Progenitor cell of endocrine pancreas (in vitro differentiated cells): ENCODE measurements at places on chromosomes 2 and 18.

GRCh38 chr18:44342946-44343345 is 337.7 kb upstream of the SETBP1 start:
- no peak for DNase-seq

DNA sequence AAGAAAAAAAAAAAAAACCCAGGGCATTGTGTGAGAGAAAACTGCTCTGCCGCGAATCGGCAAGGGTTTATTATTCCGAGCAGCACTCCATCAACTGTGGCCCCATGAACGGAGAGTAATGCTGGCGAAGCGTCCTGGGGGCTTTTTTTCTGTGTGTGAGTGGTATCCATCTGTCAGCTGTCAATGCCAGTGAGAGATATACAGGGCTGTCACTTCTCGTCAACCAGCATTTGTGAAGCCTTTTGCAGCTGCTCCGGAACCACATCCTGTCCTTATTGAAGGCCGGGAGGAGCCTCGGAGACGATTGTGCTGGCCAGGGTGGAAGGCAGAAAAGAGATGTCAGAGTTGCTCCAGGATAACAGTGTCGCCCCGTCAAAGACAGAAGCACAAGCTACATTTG is 356.9 kb upstream of the SMIM21 start:
- no peak for DNase-seq

- no peak for DNase-seq
These were observed 268.5 kb upstream of the ZSWIM2 start for GRCh38 chr2:187117483-187117882.

GRCh38 chr2:28250006-28250405 is 142.7 kb upstream of the FOSL2 start:
- DNase-seq: no peak

DNA sequence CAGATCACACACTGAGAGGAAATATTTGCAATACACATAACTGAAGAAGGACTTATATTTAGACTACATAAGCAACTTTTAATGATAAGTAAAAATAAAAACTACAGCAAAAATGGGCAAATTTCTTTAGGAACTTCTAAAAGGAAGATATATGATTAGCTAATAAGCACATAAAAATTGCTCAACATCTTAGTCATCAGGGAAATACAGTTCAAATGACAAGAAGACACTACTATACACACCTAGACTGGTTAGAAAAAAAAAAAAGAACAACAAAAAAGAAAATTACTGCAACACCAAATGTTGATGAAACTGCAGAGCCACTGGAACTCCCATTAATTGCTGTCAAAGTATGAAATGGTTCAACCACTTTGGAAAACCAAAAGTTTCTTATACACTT is 1247.5 kb upstream of the ACVR2A start:
- DNase-seq: no peak

DNA sequence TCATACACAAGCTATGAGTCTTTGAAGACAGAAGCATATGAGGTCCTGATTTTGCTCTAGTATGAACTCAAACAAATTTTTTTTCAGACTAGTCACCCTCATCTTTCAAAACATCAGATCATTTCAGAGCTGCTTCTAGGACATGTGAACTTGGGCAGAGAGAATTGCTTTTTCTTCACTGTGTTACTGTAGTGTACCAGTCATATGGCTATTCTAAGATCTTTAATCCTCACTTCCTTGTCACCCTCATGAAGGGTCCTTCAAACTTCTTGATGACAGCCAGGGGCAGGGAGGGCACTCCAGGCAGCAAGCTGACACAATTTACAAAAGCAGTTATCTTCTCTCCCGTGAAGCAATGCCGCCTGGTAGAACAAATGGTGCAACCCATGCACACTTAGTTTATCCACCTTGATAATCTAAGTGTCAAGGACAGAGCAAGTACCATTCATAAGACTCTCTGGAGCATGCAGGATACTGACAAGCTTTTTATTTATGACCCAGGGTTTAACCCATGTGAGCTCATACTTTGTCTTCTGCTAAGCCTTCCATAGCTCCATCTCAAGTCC is 200.6 kb downstream of the DPP10 start:
- DNase-seq: no peak

DNA sequence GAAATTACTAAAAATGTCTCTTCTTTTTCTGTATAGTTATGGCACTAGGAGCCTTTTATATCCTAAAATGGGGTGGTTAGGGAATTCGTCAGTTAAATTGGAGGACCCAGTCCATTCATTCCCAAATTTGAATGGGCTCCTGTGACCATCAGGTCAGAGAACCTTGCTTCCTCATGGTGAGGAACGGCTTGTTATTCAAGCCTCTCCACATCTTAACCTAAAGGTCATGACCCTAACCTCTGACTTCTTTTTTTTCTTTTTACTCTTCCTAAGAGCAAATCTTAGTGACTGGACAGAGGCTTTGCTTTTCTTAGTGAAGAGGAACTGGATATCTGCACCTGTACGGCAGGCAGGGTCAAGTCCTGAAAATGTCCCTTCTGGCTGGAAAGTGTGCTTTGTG is 53.1 kb downstream of the GREB1L start:
- no peak for DNase-seq

DNA sequence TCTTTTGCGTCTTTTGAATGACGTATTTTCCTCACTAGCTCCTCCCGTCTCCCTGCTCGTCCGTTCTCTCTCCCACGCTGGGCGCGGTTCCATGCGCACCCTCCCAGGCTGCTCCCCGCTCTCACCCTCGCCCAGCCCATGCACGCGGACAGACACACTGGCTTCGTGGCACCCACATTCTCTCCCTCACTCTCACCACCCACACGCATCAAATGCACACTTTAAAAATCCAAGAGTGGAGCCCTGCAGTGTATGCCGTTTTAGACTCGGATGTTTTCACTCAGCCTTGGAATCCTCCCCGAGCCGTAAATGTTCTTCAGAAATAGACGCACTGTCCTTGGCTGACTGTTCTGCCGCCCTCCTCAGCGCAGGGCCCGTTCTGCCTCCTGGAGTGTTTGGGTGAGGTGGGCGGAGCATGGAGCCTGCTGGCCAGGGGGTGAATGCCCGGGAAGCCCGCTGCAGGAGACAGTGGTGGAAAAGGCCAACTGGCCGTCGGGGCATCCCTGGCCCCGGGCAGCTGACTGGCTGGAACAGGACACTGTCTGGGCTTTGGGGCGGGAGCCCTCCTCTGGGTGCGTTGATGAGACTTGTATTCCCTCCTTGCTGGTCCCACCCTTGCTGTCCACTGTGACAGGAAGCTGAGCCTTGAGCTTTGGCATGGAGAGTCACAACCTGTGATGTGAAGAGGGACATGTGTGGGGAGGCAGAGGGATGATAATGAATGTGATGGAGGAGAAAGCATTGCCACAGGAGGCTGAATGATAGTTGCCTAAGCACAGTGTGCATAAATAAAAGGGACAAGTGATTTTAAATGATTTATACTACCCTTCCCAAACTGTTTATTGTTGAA is 35.4 kb upstream of the LYPD6B start:
- DNase-seq: no peak

DNA sequence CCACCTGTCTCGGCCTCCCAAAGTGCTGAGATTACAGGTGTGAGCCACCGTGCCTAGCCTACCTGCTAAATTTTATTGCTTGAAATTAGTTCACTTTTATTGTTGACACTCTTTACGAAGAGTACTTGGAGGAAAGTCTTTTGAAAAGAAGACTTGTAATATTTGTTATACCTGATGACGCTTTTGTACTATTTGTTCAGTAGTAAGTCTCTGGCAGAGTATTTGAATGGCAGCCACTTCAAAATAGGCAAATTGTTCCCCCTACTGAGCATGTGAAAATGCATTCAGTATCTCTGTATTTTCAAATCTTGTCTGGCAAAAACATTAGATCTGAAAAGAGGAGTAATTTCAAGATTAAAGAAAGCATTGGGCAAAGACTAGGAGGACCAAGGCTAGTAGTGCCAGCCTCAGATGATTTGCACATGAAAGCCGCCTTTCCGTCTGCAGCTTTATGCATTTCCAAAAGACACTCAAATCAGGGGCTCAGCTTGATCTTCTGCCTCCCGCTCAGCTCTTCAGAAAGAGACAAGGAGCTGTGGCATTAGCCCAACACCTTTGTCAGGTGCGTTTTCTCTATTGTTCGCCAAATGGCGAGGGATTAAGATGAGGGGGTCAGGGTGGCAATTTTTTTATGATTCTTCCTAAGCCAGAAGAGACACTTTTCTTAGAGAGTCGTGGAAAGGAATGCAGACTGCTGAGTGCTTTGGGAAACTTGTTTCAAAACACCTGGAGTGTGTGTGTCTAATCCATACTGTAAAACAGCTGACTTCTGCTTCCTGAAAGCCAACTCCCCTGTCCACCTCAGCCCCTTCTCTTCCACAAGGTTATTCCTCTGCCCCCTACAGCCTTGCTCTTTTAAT is 18.8 kb upstream of the FOXI3 start:
- no peak for DNase-seq

DNA sequence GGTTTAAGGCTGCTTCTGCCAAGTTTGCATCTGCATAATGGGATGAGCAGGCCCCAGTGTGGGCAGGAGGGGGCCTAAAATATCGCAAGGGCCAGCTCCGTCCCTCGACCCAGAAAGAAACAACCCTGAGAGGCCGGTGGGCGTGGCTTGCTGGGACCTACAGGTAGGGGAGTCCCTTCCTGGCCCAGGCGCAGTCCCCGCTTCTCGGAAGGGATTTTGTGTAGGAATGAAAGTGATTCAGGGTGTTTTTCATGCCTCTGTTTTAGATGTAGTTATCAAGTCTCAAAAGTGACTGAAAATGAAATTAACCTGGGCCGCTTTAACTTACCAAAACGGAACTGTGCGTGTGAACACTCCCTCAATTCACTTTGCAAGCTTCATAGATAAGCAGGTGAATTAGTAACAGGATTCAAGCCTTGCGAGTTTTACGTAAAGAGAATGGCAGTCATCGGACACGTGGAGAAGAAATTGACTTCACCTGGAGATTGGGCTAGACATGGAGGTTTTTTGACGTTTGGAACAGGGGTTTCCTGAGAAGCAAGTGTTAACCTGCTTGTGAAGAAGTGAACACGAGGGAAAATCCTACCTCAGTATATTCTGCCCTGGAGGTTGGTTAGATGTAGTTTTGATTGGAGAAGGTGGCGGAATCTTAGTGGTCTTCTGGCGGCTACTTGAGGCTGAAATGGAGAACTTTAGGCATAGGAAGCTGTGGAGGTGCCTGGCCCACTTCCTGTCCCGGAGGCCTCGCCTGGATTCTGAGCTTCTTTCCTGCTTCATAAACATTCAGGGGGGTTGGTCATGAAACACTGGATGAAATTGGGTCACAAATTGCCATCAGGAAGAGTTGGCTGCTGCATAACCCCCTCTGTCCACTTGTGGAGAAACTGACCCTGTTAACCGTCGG is 1.7 kb downstream of the NCK2 start:
- DNase-seq: peak; percentile 50

DNA sequence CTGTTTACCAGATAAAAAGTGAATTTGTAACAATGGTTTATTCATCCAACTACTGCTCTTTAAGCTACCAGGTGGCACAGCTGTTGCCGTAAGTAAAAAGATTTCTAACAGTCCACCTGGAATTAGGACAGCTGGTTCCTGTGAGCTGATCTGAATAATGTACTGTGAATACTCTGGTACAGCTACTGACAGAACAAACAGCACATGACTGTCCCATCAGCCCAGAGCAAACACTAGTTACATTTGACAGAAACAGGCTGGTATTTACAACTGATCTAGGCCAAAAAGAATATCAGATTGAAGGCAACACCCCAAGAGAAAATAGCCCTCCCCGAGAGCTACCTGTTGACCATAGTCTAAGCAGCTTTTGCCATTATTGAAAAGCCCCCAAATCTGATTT is 840.4 kb downstream of the CPS1 start:
- DNase-seq: no peak

GRCh38 chr2:165793161-165793778 is 777 bp downstream of the GALNT3 start:
- DNase-seq: no peak

GRCh38 chr2:1246239-1246638 is 167.0 kb upstream of the TPO start:
- no peak for DNase-seq

DNA sequence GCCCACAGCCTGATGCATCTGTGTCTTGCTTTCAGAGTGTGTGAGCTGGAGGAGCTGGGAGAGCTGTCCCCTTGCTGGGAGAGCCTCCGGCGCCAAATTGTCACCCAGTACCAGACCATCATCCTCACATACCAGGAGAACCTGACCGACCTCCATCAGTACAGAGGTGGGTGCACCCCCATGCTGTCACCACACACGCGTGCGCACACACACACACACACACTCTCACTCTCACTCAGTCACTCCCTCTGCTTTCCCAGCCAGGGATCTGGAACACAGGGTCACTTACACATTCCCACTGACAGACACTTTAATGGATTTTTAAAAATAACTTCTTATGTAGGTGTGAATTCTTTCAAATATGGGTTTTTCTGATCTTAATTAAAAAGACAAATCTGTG is 64.5 kb downstream of the COA5 start:
- no peak for DNase-seq
